ENCODE measurements at places on chromosomes 3 and 15. TPM values are rescaled to one million over a fixed set of nuclear protein-coding genes. Genes with fewer than 3 reads are reported as not detected.

The UBL7 gene
- 60.9 TPM for total RNA-seq

The UBE2Q2 gene
- 50.8 TPM for total RNA-seq

The VIPR1 gene
- total RNA-seq, result 1.5 TPM

The DPH3 gene
- 13.1 TPM for total RNA-seq

The CDC25A gene
- total RNA-seq, result 25.5 TPM

The TNFSF10 gene
- 30.1 TPM for total RNA-seq

The MITF gene
- total RNA-seq, result 1.3 TPM

All from hair follicular keratinocyte (primary cell).